ENCODE measurements at places on chromosomes 1 and 21.

DNA sequence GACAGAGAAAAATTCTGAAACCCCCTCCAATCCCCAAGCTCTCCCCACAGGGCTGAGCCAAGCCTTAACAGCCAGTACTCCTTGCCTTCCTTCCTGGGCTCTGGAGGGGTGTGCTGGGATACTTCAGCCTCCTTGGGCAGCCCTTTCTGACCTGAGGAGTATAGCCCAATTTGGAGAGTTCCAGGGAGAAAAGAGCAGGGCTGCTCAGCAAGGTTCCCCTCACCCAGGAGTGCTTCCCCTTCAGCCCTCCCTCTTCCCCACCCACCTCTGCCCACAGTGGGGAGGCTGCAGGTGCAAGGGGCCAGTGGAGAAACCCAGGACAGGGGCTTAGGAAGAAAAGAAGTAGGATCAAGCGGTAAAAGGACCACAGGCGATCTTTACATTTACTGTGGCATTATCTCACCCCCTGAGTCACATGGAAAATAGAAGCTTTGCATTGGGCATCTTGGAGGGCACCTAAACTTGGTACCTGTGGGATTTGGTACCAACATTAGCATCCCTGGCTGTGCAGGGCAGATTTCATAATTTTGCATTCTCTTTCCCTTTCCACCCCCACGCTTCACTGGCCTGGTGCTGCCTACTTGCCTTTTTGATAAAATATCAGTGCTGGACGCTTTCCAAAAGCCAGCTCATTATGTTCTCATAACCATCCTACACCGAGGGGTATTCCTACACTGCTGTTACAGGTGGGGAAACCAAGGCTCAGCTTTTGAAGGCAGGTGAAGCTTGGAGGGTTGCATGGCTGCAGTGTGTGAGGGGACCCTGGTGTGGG is 2.8 kb upstream of the ADORA1 start:
- H3K27ac ChIP-seq: no peak overlapping the region
- H3K4me1 ChIP-seq: peaks cover 34% of the 10 kb centered on the region
- H3K27me3 ChIP-seq: peaks cover 14% of the 10 kb centered on the region
- H3K36me3 ChIP-seq: no peaks in the 10 kb centered on the region

DNA sequence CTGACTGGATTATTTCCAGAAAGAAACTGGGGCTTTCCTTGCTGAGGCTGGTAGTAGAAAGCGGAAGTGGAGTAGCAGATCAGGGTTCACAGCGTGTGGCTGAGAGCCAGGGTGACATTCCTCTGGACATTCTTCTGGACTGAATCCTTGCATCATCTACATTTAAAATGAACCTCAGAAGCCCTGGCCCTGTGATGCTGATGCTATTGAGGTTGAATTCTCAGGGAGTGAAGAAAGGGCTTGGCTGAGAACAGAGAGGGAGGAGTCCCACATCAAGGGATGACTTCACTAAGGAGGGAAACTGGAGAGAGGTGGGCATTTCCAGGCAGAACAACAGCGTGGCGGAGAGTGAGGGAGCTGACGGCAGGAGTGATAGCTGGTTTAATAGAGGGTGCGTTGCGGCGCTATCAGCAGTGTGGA is 102.3 kb upstream of the LMO4 start:
- peak overlapping the region; percentile 33 for H3K27ac ChIP-seq
- no peak for DNase-seq
- H3K4me1 ChIP-seq: no peaks in the 10 kb centered on the region
- H3K4me3 ChIP-seq: no peak overlapping the region
- no peaks in the 10 kb centered on the region for H3K36me3 ChIP-seq

- H3K27me3 ChIP-seq: no peaks in the 10 kb centered on the region
- peaks cover 35% of the 10 kb centered on the region for H3K4me1 ChIP-seq
- DNase-seq: no peak
Measured at GRCh38 chr1:1216770-1217620, 3.0 kb upstream of the TNFRSF4 start.

DNA sequence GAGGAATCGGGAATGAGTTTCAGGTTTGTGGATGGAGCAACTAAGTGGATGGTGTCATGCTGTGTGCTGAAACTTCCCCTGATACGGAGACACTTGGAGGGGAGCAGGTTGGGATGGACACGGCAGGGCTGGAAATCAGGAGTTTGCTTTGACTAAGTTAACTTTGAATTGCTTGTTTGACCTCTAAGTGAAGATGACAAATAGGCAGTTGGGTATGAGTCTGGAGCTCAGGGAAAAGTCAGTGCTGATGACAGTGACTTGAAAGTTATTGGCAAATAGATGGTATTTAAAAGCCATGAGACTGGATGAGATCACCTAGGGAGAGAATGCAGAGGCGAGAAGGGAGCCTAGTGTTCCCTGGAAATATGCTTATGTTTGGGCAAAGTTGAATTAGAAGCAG is 12.8 kb upstream of the ZSCAN20 start:
- no peak overlapping the region for H3K27ac ChIP-seq
- H3K4me1 ChIP-seq: peaks cover 6% of the 10 kb centered on the region
- H3K27me3 ChIP-seq: no peaks in the 10 kb centered on the region

DNA sequence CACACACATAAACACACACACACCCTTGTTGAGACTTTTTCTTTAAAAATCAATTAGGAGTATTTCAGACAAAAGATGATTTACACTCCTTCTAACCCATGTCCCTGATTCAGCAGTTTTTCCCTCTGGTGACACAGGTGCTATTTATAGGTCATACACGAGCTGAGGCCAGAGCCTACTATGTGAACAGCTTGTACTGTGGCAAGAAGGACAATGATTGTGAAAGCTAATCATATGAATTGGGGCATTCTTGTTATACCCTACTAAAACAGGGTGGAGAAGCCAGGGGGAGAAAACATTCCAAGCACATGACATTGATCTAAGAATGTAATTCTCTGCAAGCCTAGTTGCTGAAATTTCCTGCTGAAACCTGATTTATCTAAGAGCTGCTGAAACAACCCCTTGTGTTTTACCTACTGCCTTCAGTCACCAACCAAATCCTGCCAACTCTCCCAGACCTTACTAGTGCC is 60.3 kb downstream of the XCL1 start:
- no peak for DNase-seq
- no peak overlapping the region for H3K27ac ChIP-seq
- H3K36me3 ChIP-seq: no peaks in the 10 kb centered on the region
- H3K27me3 ChIP-seq: no peaks in the 10 kb centered on the region
- no peaks in the 10 kb centered on the region for H3K4me1 ChIP-seq

DNA sequence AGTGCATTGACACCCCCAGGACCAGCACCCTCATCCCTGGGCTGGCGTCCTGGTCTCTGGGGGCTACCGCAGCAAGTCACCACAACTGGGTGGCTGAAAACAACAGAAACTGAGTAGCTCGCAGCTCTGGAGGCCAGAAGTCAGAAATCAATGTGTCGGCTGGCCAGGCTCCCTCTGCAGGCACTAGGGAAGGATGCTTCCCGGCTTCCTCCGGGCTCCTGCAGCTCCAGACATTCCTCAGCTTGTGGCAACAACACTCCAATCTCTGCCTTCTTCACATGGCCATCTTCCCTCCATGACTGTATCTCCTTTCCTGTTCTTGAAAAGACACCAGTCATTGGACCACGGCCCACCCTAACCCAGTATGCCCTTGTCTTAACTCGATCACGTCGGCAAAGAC is 224.2 kb downstream of the NPHP4 start:
- peaks cover 8% of the 10 kb centered on the region for H3K4me1 ChIP-seq
- H3K27ac ChIP-seq: no peak overlapping the region
- H3K27me3 ChIP-seq: no peaks in the 10 kb centered on the region
- H3K4me3 ChIP-seq: no peak overlapping the region
- no peaks in the 10 kb centered on the region for H3K36me3 ChIP-seq
- DNase-seq: no peak

GRCh38 chr1:42692461-42692860 is 10.2 kb downstream of the YBX1 start:
- DNase-seq: no peak
- no peaks in the 10 kb centered on the region for H3K27me3 ChIP-seq
- peaks cover 41% of the 10 kb centered on the region for H3K4me1 ChIP-seq
- no peak overlapping the region for H3K27ac ChIP-seq

GRCh38 chr1:100927276-100927675 is 31.4 kb downstream of the SLC30A7 start:
- peak overlapping the region; percentile 23 for H3K27ac ChIP-seq
- no peaks in the 10 kb centered on the region for H3K27me3 ChIP-seq
- no peak for DNase-seq
- peaks cover 6% of the 10 kb centered on the region for H3K4me1 ChIP-seq

DNA sequence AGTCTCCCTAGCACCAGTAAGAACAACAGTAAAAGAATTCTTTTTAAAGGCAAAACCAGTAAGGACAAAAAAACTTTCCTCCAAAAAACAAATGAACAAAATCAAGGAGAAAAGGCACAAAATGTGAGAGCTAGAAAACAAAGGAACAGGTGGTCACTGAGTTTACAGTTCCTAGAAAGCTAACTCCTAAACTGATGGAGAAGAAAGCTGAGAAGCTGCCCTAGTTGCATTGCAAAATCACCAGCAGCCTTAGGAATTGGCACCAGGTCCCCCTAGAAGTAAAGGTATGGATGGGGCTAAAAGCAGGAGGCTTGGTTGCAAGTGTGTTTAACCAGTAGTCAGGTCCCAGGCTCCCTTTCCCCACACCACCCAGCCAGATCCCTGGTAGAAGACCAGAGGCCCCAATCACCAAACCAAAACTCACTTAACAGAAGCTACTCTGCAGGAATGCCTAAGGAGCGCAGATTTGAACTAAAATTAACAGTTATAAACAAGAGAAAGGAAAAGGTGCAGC is 47.6 kb downstream of the RAB3GAP2 start:
- no peaks in the 10 kb centered on the region for H3K36me3 ChIP-seq
- H3K27me3 ChIP-seq: no peaks in the 10 kb centered on the region
- no peak overlapping the region for H3K4me3 ChIP-seq
- no peak for DNase-seq
- H3K4me1 ChIP-seq: peaks cover 10% of the 10 kb centered on the region
- no peak overlapping the region for H3K27ac ChIP-seq

DNA sequence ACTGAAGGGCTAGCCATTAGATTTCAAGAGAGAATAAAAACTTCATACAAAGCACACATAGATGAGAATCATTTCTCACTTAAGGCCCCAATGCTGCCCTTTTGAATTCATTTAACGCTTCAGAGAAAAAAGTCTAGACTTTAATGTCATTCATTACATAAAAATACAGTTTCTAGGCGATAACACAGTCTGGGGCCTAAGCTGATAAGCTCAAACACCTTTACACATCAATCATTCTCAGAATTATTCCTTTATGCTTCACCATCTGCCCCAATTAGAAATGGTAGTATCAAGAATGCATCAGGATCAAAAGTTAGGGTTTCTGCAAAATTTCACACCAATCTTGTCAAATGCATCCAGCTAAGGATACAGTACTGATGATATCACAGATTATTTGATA is 100.1 kb upstream of the HP1BP3 start:
- no peak for DNase-seq
- no peak overlapping the region for H3K27ac ChIP-seq
- no peaks in the 10 kb centered on the region for H3K27me3 ChIP-seq
- H3K4me1 ChIP-seq: no peaks in the 10 kb centered on the region

DNA sequence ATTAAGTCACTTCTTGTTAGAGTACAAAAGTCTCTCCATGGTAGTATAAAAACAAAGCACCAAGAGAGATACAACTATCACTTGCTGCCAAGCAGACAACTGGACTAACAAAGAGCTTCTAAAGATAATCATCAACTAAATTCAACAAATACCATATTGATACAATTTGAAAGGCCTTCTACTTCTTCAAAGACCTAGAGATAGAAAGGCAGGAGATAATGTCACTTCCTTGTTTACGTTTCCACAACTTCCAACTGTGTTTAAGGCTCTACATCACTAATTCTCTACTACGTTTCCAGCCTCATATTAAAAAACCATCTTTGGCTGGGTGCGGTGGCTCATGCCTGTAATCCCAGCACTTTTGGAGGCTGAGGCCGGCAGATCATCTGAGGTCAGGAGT is 104.5 kb downstream of the ASH1L start:
- no peaks in the 10 kb centered on the region for H3K4me1 ChIP-seq
- no peaks in the 10 kb centered on the region for H3K27me3 ChIP-seq
- no peak overlapping the region for H3K4me3 ChIP-seq
- H3K36me3 ChIP-seq: peaks cover 9% of the 10 kb centered on the region
- no peak overlapping the region for H3K27ac ChIP-seq

DNA sequence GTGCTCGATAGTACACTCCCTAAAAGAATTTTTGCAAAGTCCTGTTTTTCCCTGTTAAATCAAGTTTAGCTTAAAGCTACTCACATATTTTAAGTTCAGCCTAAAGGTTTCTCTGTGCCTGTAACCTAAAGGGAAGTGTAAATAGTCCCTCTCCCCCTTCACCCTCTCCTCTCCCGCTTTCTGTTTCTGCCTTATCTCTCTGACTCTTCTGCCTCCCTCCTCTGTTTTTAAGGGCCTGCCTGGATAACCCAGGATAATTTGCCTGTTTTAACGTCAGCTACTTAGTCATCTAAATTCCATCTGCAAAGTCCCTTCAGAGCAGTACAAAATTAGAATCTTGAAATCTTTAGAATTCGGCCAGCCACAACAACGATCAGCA is 92.6 kb downstream of the NID1 start:
- H3K27me3 ChIP-seq: no peaks in the 10 kb centered on the region
- H3K4me1 ChIP-seq: peaks cover 12% of the 10 kb centered on the region
- no peak for DNase-seq
- peaks cover 1% of the 10 kb centered on the region for H3K36me3 ChIP-seq

DNA sequence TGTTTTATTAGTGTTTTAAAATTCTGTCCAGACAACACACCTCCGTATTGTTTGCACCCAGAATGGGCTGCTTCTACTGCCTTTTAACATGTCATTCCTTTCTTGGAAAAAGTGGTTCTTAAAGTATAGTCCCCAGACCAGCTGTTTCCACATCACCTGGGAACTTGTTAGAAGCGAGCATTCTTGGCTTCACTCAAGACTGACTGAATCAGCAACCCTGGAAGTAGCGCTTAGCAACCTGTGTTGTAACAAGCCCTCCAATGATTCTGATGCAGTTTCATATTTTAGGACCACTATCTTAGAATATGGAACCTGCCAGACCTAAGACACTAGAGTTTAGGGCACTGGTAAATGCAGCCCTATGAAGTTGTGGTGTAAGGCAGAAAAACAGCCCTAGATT is 6.0 kb upstream of the PPIE start:
- no peaks in the 10 kb centered on the region for H3K36me3 ChIP-seq
- no peak for DNase-seq
- no peak overlapping the region for H3K27ac ChIP-seq

- no peaks in the 10 kb centered on the region for H3K4me1 ChIP-seq
- H3K27me3 ChIP-seq: no peaks in the 10 kb centered on the region
- H3K27ac ChIP-seq: no peak overlapping the region
- peak; percentile 78 for DNase-seq
- no peaks in the 10 kb centered on the region for H3K36me3 ChIP-seq
Measured at GRCh38 chr1:34742667-34743270, 12.1 kb upstream of the GJB5 start.

DNA sequence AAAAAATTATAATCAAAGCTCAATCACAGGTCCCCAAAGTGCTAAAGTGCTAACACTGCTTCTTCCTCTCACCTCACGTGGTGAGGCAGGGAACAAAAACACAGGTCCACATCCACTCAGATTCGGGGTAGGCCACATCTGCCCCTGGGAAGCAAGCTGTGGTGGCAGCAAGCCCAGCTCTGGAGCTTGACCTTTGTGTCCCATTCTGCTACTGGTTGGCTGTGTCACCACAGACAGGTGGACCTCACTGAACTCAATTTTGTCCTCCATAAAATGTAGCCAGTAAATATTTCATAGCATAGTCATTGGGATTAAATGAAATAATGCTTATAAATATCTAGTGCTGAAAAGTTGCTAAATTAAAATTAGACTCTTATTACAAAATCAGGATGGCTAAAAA is 8.5 kb downstream of the AZIN2 start:
- no peaks in the 10 kb centered on the region for H3K36me3 ChIP-seq
- DNase-seq: no peak
- no peak overlapping the region for H3K4me3 ChIP-seq
